CD4-positive, alpha-beta T cell treated with Interleukin-17A for 1 hour (primary cell): ENCODE measurements at places on chromosomes 11 and 22.
A peak's percentile ranks its signal among the peaks of the same experiment; 100 is the strongest.

DNA sequence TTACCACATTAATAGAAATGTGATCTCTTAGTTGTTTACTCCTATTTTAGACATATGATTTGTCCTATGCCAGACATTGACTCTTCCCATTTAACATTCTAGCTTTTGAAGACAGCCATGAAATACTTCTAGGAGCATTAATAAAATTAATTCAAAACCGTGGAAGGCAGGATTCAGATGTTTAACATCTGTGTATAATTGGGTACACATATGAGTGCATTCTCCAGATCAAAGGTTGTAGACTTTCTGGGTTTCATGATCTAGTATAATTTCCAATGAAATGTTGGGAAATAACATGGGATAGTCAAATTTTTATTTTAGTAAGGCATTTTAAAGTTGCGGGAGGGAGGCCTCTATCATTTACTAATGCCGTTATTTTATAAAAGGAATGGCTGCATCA lies 35.2 kb upstream of the CCDC89 start:
- DNase-seq = no peak

DNA sequence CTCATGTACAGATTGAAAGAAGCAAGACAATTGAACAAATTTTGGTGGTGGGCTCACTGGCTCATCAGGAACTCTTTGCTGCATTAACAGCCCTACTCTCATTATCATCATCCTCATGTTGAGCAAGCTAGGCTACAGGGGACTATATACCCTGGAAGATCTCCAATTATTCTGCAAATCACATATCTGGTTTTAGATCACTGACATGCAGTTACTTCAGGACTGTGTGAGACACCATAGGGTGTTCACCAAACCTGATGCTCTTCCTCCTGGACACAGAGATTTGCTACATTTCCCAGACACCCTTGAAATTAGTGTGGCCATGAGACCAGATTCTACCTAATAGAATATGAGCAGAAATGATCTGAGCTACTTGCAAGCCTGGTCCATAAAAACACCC lies 23.0 kb upstream of the ME3 start:
- no peak for DNase-seq

GRCh38 chr11:61754534-61755482 lies 2.4 kb downstream of the MYRF start:
- no peak for DNase-seq

- peak; percentile 85 for DNase-seq
These were observed 4.1 kb downstream of the SUN2 start for GRCh38 chr22:38751422-38752346.

- no peak for DNase-seq
These were observed 15.9 kb downstream of the MOGAT2 start for GRCh38 chr11:75733431-75734107.

- no peak for DNase-seq
These were observed 109.5 kb upstream of the TOP3B start for GRCh38 chr22:22092101-22092500.

GRCh38 chr22:24592851-24593558 lies at the start of gene LRRC75B:
Gene LRRC75B, minus strand, starts transcription at chr22:24593073. Its CDS starts 34 bp downstream, at chr22:24593039.
- DNase-seq = peak; percentile 10
